T-helper 1 cell (primary cell): ENCODE measurements at places on chromosomes 12 and 14.
A peak's percentile ranks its signal among the peaks of the same experiment; 100 is the strongest.

DNA sequence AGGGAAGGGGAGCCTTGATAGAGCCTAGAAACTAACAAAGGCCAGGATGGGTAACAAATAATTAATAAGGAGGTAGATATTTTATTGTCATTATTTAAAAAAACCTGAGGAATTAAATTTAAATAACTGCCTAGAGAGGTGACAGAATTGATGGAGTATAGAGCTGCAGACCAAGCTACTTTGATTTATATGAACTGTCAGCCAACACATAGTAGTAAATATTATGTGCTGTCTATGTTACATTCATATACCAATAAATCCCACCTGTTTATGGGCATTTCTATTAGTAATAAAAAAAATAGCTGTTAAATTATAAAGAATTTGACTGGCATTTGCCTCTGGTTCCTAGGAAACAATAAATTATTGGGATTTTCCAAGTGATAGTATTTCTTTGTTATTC is 37.7 kb downstream of the TSPAN19 start:
- no peak for DNase-seq

- DNase-seq, result no peak
These were observed 39.3 kb upstream of the PRPF39 start for GRCh38 chr14:45044638-45045037.

GRCh38 chr14:95472819-95473251 is 43.6 kb downstream of the SYNE3 start:
- no peak for DNase-seq

GRCh38 chr14:99188731-99189191 is 83.2 kb downstream of the BCL11B start:
- DNase-seq, result peak; percentile 53

GRCh38 chr12:132776816-132777568 is 15.4 kb upstream of the ANKLE2 start:
- DNase-seq, result no peak

GRCh38 chr12:96808587-96808986 is 98.5 kb upstream of the NEDD1 start:
- no peak for DNase-seq

GRCh38 chr12:5455045-5455444 is 23.1 kb downstream of the NTF3 start:
- DNase-seq, result no peak

GRCh38 chr12:11795192-11795912 is 145.9 kb downstream of the ETV6 start:
- no peak for DNase-seq

DNA sequence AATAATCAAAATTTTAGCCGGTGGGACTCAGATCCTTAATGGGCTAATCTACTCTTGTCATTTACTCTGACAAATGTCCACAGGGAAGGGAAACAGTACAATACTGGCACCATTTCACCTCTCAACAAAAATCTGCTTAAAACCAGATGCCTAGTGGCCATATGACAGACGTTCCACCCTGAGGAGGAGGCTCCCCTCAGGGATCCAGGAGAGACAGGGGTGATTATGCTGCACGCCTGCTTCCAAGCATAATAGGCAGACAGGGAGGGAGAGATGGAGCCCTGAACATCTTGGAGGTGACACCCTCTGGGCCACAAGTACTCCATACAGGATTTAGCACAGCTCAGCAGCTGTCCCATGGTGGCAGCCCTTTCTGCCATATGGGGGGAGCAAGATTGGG is 24.8 kb upstream of the AKAP6 start:
- no peak for DNase-seq

GRCh38 chr12:50338920-50339645 is 55.8 kb upstream of the LIMA1 start:
- no peak for DNase-seq

DNA sequence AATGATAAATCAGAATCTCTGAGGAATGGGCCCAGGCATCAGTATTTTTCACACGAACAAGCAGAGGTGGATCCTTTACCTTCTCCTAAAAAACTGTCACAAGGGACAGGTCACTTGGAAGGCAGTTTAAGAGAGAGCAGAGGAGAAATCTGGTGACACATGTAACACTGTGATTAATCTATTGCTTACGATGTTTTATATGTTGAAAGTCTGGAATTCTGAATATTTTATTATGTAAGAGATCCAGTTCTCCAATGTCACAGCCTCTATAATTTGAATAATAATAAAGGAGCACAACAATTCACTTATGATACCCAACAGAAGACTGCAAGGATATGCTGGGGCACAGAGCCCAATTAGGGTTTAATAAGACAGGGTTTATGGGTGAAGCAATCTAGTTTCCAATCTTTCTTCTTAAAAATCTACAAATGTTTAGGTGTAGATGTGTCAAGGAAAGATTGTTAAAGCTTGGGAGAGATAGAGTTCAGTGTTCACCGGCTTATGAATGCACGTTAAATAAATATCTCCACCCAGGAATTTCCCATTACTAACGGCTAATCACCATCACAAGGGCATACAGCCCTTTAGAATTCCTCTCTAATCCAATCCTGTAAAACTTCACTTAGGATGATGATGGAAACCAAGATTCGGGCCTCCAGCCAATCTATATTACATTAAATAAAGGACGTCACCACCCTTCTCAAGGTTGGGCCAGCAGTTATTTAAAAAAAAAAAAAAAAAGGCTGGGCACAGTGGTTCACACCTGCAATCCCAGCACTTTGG is 23.4 kb downstream of the DUSP16 start:
- no peak for DNase-seq

DNA sequence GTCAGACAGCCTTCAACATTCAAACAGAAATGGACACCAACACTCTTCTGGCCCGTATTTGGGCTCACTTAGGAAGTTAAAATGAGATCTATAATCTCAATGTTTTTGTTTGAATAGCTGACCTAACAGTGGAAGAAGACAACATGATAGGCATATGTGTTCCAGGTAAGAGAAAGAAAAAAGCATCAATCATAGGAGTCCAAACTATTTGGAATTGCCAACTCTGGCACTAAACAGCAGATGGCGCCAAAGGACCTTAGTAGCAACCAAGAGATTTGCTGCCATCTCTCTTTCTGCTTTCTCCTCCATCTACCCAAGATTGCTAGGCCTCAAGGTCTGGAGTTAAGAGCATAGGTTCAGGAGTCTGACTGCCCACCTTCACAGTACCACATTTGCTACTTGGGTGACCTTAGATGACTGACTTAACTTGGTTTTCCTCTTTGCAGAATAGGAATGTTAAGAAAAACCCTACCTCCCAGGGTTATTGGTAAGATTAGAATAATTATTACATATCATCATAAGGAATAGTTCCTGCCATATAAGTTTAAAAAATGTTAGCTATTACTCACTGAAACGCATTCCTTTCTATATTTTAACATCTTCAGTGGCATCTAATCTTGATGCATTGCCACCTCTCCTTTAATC is 30.2 kb downstream of the PEX5 start:
- peak; percentile 20 for DNase-seq
